ENCODE measurements at places on chromosomes 1 and 21. TPM values are rescaled to one million over a fixed set of nuclear protein-coding genes. Genes with fewer than 3 reads are reported as not detected.

- no peak for DNase-seq
- no peaks in the 10 kb centered on the region for H3K27me3 ChIP-seq
- no peak overlapping the region for H3K4me3 ChIP-seq
- no peaks in the 10 kb centered on the region for H3K36me3 ChIP-seq
These were observed 7.5 kb upstream of the FNDC5 start for GRCh38 chr1:32878183-32878582.

DNA sequence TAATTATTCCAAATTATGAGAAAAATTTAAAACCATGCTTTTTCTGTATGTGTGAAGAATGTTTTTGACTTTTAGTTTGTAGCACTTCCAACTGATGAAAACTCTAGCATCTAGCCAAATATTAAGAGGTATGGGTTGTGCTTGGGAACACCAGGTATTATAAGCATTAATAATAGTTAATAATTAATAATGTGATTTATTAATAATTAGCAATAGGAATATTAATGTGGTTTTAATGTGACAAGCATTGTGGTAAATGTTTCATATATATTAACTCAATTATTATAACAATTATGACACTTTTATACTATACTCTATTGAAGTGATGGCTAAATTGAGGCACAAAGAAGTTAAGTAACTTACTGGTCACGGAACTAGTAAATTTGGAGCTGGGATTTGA, 7.9 kb downstream of the SLC30A7 start:
- DNase-seq = no peak
- no peak overlapping the region for H3K4me3 ChIP-seq
- no peaks in the 10 kb centered on the region for H3K36me3 ChIP-seq
- no peaks in the 10 kb centered on the region for H3K4me1 ChIP-seq

- H3K4me1 ChIP-seq = no peaks in the 10 kb centered on the region
- no peak overlapping the region for H3K27ac ChIP-seq
These were observed 28.9 kb downstream of the LHX4 start for GRCh38 chr1:180258935-180259334.

Gene C4BPB
- total RNA-seq = not detected

GRCh38 chr21:45839274-45839673, 142.3 kb upstream of the COL6A1 start:
- no peaks in the 10 kb centered on the region for H3K4me1 ChIP-seq
- H3K36me3 ChIP-seq = no peaks in the 10 kb centered on the region
- no peak overlapping the region for H3K4me3 ChIP-seq
- no peak for DNase-seq

DNA sequence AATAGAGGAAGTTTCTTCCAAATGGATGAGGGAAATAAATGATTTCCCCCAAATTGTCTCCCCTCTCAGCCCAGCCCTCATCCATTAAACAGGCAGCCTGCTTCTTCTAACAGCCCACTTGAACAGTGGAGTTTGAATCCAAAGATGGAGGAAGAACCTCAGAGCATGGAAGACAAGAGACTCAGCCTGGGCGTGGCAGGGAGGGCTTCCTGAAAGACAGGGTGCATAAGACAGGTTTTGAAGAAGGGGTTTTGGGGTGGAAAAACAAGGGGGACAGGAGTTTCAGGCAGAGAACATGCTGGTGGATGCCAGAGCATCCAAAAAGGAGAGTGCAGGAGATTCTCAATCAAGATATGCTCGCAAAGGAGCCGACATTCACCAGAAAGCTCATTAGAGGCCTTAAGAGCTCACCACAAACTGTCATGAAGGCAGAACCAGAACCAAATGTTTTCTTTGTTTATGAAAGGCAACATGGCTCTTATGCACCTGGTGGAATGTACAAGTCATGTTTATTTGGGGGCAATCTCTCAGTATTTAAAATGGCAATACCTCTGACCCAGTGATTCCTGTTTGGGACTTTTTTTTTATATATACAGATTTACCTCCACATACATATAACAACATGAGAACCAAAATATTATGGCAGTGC, 26.5 kb upstream of the TSPEAR start:
- no peaks in the 10 kb centered on the region for H3K36me3 ChIP-seq
- no peak overlapping the region for H3K4me3 ChIP-seq
- no peak overlapping the region for H3K27ac ChIP-seq
- no peaks in the 10 kb centered on the region for H3K4me1 ChIP-seq
- no peak for DNase-seq

DNA sequence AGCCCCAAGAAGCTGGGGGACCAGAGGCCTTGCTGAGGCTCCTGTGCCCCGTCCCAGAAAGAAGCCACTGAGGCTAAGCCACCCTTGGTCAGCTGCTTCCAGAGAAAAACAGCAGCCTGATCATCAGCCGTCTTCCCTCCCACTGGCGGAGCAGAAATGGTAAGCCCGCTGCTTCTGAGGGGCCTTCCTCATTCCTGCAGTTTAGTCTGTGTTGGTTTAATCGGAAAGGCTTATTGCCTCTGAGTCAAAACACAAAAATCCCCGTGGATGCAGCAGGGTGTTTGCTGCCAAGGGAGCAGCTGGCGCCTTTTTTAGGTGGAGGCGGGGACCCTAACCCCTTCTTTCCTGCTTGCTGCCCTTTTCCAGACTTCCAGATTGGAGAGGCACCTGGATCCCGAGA, 33.9 kb downstream of the SPSB1 start:
- H3K4me3 ChIP-seq = no peak overlapping the region
- no peaks in the 10 kb centered on the region for H3K27me3 ChIP-seq
- DNase-seq = peak; percentile 59
- peaks cover 5% of the 10 kb centered on the region for H3K4me1 ChIP-seq

DNA sequence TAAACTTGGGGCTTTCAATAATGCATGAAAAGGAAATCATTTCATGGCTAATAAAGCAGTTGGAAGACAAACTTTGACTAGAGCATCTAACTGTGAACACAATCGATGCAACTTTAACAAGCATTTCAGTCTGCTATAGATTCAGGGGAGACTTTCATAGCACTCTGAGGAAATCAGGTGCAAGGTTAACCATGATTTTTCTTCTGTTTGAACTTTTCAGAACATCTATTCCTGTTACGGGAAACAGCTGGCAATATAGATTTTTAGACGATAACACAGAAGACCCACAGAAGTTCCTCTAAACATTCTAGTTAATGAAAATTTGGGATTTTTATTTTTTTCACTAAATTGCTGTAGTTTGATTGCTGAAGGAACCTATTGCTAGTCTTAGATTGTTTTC, 177.3 kb downstream of the TRIM33 start:
- H3K27me3 ChIP-seq = no peaks in the 10 kb centered on the region
- no peaks in the 10 kb centered on the region for H3K4me1 ChIP-seq
- H3K27ac ChIP-seq = no peak overlapping the region
- H3K36me3 ChIP-seq = no peaks in the 10 kb centered on the region
- no peak overlapping the region for H3K4me3 ChIP-seq

GRCh38 chr1:93549131-93549530, 101.2 kb downstream of the FNBP1L start:
- H3K4me1 ChIP-seq = no peaks in the 10 kb centered on the region
- DNase-seq = no peak
- H3K36me3 ChIP-seq = no peaks in the 10 kb centered on the region
- no peak overlapping the region for H3K27ac ChIP-seq
- no peak overlapping the region for H3K4me3 ChIP-seq
- no peaks in the 10 kb centered on the region for H3K27me3 ChIP-seq

Gene FCRL1
- 0.27 TPM for total RNA-seq

Gene CCDC27
- total RNA-seq = not detected

Gene TSPEAR
- not detected for total RNA-seq

Gene CACHD1
- total RNA-seq = 29.4 TPM

Gene TMCC2
- 2.4 TPM for total RNA-seq

- no peak for DNase-seq
- no peaks in the 10 kb centered on the region for H3K27me3 ChIP-seq
- no peaks in the 10 kb centered on the region for H3K36me3 ChIP-seq
These were observed 11.4 kb upstream of the FAM163A start for GRCh38 chr1:179731643-179732042.

GRCh38 chr1:27545876-27546275, 55.9 kb upstream of the WASF2 start:
- no peaks in the 10 kb centered on the region for H3K36me3 ChIP-seq
- DNase-seq = peak; percentile 25
- H3K4me3 ChIP-seq = no peak overlapping the region
- H3K4me1 ChIP-seq = peaks cover 34% of the 10 kb centered on the region
- H3K27ac ChIP-seq = peak overlapping the region; percentile 81
- no peaks in the 10 kb centered on the region for H3K27me3 ChIP-seq

Gene NLRP3
- total RNA-seq = 0.29 TPM

- no peaks in the 10 kb centered on the region for H3K27me3 ChIP-seq
- H3K4me3 ChIP-seq = peak overlapping the region; percentile 68
- peak overlapping the region; percentile 88 for H3K27ac ChIP-seq
- H3K36me3 ChIP-seq = no peaks in the 10 kb centered on the region
- peaks cover 12% of the 10 kb centered on the region for H3K4me1 ChIP-seq
These were observed 2.0 kb upstream of the ATF3 start for GRCh38 chr1:212606395-212607205.

DNA sequence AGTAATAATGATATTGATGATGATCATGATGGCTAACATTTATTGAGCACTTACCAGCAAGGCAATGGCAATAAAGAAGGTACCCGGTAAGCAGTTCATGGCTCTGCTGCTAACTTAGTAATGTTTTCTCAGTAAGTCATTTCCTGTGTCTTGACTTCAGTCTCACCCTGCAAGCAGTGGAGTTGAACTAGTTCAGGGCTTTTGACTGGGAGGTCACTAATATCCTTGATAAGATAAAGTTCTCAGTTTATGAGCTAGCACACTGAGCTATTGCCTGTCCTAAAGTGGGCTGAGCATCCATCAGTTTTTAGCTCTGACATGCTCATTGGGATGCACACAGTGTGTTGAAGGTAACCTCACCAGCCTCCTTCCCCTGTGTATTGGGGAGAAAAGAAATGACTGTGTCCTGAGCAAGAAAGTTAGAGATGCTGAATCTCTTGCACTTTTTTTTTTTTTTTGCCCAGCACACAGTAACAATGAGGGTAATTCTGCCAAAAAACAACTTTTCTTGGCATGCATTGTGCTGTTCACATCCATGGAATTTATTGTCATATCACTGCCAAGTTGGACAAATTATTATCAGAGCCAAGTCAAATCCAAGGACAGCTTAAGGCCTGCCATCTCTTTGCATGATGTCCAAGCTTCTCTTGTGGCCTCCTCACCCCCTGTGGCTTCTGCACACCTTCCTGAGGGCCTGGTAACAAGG, 55.5 kb upstream of the GADD45A start:
- H3K4me1 ChIP-seq = no peaks in the 10 kb centered on the region
- no peak overlapping the region for H3K27ac ChIP-seq
- no peaks in the 10 kb centered on the region for H3K27me3 ChIP-seq

GRCh38 chr1:5661196-5662085, 330.8 kb downstream of the NPHP4 start:
- H3K4me1 ChIP-seq = no peaks in the 10 kb centered on the region
- no peaks in the 10 kb centered on the region for H3K27me3 ChIP-seq
- no peak for DNase-seq

- H3K4me1 ChIP-seq = no peaks in the 10 kb centered on the region
- no peak overlapping the region for H3K27ac ChIP-seq
- H3K36me3 ChIP-seq = no peaks in the 10 kb centered on the region
- H3K27me3 ChIP-seq = no peaks in the 10 kb centered on the region
- peak; percentile 75 for DNase-seq
- H3K4me3 ChIP-seq = no peak overlapping the region
These were observed 21.9 kb downstream of the RD3 start for GRCh38 chr1:211469938-211470529.

GRCh38 chr1:194473766-194474165, 1287.4 kb upstream of the B3GALT2 start:
- no peak overlapping the region for H3K4me3 ChIP-seq
- H3K27me3 ChIP-seq = no peaks in the 10 kb centered on the region
- no peaks in the 10 kb centered on the region for H3K4me1 ChIP-seq
- H3K36me3 ChIP-seq = no peaks in the 10 kb centered on the region
- H3K27ac ChIP-seq = no peak overlapping the region

GRCh38 chr1:86905875-86906274, 8.1 kb downstream of the SELENOF start:
- peaks cover 3% of the 10 kb centered on the region for H3K4me1 ChIP-seq
- H3K4me3 ChIP-seq = no peak overlapping the region
- no peaks in the 10 kb centered on the region for H3K27me3 ChIP-seq
- no peak overlapping the region for H3K27ac ChIP-seq

DNA sequence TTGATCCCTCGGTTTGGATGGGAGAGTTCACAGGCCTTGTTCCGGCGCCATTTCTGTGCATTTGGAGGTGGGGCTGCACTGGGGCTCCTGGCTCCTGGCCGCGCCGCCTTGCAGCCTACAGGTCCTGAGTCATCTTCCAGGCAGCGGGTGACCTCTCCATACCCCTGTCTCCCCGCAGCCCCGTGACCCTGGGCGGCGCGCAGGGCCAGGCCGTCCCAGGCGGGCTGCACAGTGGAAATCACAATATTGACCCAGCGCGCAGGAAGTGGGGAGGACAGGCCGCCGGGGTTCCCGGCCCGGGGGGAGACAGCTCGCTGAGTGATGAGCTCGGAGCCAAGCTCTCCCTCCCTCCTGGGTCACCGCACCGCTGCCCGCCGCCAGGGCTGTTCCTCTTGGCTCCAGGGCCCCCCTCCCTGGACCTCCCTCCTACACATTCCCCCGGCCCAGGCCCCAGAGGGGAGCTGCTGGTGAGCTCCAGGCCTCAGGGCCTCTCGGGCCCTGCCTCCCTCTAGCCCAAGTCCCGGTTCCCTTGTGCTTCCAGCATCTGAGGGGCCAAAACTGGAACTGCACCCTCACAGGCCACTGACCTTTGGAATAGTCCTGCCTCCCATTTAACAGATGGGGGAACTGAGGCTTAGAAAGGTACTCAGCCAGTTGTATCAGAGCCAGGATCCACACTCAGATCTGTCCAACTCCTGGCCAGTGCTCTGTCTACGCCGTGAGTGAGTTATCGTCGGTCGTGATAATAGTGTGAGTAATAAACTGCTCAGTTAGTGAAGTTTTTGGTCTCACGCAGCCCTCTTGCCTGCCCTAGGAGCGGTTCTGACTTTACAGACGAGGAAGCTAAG, 142.9 kb upstream of the WNT4 start:
- H3K4me3 ChIP-seq = no peak overlapping the region
- no peaks in the 10 kb centered on the region for H3K27me3 ChIP-seq
- H3K27ac ChIP-seq = no peak overlapping the region
- DNase-seq = peak; percentile 29
- no peaks in the 10 kb centered on the region for H3K36me3 ChIP-seq

DNA sequence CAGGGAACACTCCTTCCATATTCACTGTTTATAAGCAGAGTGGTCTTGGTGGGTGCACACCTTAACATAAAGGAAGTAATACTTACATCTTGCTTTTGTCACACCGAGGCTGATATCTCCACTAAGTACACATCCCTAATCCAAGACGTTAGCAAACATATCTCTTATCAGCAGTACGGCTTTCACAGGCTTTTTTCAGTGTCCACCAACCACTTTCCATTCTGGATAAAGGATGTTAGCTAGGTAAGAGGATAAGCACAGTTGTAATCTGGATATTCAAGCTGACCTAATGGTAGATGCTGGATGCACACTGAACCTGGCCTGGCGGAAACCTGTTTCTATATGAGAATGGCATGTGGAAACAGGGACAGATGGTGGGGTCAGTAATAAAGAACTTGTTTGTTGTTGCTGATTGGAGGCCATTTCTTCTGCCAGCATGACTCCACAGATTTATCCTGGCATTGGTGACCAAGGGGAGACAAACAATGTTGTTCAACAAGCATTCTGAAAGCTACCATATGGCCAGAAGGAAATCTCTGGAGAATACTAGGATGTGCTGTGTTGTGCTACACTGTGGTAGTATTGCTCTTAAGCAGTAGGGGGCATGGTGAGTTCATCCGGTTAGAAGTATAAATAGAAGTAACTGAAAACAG, 416.4 kb downstream of the PTBP2 start:
- no peaks in the 10 kb centered on the region for H3K36me3 ChIP-seq
- no peaks in the 10 kb centered on the region for H3K4me1 ChIP-seq
- no peak overlapping the region for H3K27ac ChIP-seq
- no peak overlapping the region for H3K4me3 ChIP-seq
- no peaks in the 10 kb centered on the region for H3K27me3 ChIP-seq
